AG09309 (cell line): ENCODE measurements at places on chromosomes 1 and 21.

DNA sequence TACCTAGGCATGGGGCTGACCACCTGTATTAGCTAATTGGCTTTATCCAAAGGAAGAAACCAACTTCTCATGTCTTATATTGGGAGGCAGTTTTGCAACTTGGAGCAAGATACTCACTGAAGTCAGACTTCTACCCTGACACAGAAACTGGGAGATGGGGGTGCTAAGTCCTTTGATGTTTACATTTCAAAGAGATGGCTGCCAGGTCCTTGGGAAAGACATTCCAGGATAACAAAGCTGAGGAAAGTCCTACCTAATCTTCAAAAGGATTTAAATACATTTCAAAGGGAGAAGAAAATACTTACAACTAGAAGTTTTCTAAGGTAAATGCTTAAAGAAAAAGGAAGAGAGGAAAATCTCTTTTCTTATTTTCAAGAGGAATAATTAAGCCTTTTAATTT is 62.1 kb downstream of the FH start:
- DNase-seq = no peak

DNA sequence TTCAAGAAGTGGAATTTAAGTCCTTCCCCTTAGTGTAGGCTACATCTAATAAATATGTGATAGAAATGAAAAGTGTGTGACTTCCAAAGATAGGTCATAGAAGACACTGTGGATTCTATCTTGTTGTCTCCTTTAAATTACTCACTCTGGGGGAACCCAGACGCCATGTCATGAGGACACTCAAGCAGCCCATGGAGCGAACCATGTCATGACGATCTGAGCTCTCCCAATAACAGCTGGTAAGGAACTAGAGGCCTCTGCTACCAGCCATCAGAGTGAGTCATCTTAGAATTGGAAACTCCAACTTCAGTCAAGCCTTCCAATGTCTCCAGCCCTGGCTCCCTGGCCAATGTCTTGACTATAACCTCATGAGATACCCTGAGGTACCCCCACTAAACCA is 6.3 kb downstream of the COA7 start:
- DNase-seq = no peak

- no peak for DNase-seq
These were observed 37.0 kb upstream of the KCND3 start for GRCh38 chr1:112026501-112026900.

DNA sequence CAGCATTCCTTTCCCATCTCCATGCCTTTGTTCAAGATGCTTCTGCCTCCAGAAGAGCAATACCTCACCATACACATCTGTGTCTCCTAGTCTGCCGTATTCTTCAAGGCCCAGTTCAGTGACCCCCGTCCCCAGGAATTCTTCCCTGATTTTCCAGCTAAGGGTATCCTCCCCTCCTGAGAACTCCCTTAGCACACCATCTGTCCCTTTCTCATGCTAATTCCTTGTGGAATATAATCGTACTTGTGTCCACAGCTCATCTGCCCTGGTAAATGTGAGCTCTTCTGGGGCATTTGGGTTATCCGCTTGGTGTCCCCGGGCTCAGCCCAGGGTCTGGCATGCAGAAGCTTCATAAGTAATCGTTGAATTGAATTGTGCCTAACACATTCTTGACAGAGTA is 40.9 kb downstream of the BEND5 start:
- no peak for DNase-seq

GRCh38 chr1:208461680-208462079 is 217.5 kb upstream of the PLXNA2 start:
- DNase-seq = no peak

- no peak for DNase-seq
These were observed 6.7 kb downstream of the GON4L start for GRCh38 chr1:155850345-155850744.

GRCh38 chr1:179441501-179441900 is 75.7 kb downstream of the AXDND1 start:
- DNase-seq = no peak

- no peak for DNase-seq
These were observed 94.8 kb downstream of the OMA1 start for GRCh38 chr1:58451560-58452191.

- no peak for DNase-seq
These were observed 21.7 kb downstream of the CASZ1 start for GRCh38 chr1:10774615-10775310.

DNA sequence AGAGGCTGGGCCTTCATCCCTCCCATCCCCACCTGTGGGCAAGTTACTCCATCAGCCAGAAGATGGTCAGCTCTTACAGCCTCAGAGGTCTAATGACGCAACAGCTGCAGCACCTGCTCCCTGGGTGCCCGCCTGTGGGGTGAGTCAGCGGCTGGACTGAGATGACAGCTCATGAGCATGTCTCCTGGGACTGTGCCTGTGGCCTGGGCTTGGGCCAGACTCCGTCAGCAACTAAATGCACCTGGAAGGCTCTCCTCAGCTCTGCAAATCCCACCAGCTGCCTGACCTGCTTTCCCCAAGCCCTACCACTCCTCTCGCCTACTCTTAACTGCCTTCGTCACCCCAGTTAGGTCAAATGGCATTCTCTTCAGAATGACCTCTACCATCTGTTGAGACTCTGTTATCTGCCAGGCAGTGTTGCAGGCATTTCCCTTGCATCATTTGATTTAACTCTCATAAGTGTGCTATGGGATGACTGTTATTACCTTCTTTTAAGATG is 47.7 kb downstream of the ETS2 start:
- DNase-seq = peak; percentile 44

- no peak for DNase-seq
These were observed 4.0 kb upstream of the FOXD3 start for GRCh38 chr1:63318201-63318979.

- DNase-seq = no peak
These were observed 19.2 kb downstream of the NRDC start for GRCh38 chr1:51859333-51859732.

DNA sequence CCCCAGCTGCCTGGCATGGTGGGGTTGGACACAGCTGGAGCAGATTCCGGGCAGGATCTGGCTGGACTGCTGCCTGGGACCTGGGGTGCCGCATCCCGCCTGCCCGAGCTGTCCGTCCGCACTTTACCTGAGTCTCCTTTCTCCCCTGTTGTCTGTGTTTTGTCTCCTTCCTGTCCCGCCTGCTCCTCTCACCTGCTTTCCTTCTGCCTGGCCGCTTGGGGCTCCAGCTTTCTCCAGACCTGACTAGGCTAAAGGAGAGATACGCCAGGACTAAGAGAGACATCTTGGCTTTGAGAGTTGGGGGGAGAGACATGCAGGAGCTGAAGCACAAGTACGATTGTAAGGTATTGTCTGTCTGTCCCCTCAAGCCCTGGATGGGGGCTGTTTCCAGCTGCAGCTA is 73.3 kb downstream of the ARHGEF10L start:
- DNase-seq = no peak

DNA sequence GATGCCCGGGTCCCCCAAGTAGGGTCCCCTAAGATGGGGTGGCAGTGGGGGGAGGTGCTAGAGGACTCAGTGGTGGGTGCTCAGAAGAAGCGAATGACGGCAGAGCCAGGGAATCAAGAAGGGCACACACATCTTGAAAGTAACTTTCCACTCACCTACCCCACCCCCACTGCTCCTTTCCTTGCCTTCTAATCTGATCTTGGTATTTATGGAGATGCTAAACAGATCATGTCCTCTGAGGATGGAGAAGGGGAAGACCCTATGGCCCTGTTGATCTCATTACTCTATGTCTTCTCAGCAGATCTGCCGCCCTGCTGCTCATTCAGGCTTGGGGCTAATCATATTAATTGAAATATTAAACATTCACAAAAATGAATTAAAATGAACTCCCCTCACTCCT is 2.1 kb upstream of the CELF3 start:
- no peak for DNase-seq
